Activated CD8-positive, alpha-beta T cell treated with anti-CD3 and anti-CD28 coated beads, Interleukin-2, amount 10 ng/mL, durations not matched to agents 7 days and 5 days (primary cell): ENCODE measurements at places on chromosomes 5 and 9.

DNA sequence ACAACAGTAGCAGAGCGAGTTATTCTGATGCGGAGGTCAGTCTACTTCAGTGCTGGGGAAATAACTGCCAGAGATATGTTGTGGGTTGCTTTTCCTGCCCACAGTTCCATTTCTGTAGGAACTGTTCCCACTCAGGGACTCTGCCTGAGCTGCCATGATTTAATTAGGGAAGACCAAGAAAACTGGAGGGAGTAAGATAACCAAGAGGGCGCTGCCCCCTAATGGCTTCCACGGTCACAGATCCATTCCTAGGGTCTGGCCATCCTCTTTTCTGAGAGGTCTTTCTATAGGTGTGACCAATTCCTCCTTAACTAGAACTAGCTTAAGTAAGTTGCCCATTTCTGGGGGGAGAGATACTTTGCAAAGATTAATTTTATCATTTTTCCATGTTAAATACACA lies 125.9 kb downstream of the APBA1 start:
- no peak for DNase-seq

GRCh38 chr5:5340206-5340729 lies 82.2 kb upstream of the ICE1 start:
- DNase-seq = no peak

- no peak for DNase-seq
Observed at GRCh38 chr9:116064970-116065369, 88.6 kb upstream of the PAPPA start.

DNA sequence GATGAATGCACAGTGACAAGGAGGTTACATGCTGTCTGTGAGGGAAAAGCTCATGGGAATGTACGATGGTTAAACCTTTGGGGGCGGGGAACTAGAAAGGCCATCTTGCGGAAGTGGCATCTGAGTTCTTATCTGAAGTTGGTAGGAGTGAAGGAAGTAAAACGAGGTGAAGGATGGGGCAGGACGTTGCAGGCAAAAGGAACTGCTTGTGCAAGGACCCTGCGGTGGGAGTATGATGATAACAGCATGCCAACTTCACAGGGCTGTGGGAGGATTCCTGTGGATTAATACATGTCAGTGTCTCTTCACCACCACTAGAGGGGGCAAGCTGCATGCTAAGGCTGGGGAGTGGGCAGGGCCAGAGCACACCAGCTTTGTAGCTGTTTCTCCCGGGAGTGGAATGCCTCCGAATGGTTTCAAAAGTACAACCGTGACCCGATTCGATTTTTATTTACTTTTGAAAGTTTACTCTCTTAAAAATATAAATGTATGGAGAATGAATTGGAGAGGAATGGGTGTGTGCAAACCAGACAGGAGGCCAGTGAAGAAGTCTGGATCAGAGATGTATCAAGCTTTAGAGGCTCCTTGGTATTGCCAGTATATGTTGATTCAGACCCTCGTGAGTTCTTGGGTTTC lies 62.5 kb downstream of the CYFIP2 start:
- peak; percentile 68 for DNase-seq

GRCh38 chr5:88656221-88656950 lies 226.6 kb downstream of the MEF2C start:
- DNase-seq = no peak

- DNase-seq = no peak
Observed at GRCh38 chr9:113298924-113299770, 4.0 kb downstream of the RNF183 start.

DNA sequence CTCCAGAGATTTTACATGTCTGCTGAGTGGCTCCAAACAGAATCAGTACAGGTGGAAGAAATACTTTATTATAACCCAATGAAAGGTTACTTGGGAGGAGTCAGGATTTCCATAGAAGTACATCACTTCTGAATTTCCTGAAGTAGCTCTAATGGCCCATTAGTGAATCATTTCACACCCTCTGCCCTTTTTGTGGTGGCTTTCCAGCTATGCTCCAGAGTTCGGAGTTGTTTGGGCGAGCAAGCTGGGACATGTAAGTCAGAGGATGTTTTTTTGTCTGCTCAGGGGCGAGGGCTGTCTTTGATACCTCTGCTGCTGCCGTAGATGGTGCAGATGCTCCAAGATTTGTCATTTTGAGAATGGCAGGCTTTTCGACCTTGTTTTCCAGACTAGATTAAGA lies 226.1 kb downstream of the GOLPH3 start:
- DNase-seq = no peak

DNA sequence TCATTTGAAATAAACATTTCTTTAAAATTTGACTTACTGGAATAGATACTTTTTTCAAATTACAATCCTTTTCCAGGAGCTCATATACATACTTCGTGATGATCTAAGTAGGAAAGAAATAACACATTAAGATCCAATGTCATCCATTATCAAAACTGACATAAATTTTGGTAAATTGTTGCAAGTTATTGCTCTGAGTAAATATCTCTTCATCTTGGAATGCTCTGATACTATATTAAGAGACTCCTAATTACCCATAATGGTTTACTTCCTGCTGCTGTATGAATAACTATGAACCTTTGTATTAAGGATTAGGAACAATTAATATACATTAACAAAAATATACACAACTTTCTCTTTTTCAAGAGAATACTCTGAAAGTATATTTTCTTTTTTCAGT lies 223.0 kb upstream of the POU5F2 start:
- DNase-seq = no peak

- no peak for DNase-seq
Observed at GRCh38 chr5:132807163-132807838, 5.8 kb upstream of the SOWAHA start.

DNA sequence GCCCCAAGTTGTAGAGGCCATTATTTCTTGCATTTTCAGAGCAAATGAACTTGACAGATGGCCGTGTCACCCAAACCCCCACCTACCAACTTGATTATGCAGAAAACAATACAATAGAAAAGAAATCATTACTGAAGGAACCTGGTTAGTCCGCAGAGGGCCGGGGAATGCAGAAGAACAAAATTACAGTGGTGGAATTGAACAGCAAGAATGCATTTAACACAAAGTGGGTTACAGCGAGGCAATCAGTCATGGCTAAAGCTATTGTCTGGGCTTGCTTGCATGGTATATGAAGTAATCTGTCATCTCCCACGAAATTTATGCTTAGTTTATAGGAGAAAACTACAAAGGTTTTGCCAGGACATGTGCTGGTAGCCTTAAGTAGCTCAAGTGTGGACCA lies 238.3 kb upstream of the IRX1 start:
- DNase-seq = no peak

GRCh38 chr5:125655156-125655555 lies 768.1 kb upstream of the GRAMD2B start:
- no peak for DNase-seq

DNA sequence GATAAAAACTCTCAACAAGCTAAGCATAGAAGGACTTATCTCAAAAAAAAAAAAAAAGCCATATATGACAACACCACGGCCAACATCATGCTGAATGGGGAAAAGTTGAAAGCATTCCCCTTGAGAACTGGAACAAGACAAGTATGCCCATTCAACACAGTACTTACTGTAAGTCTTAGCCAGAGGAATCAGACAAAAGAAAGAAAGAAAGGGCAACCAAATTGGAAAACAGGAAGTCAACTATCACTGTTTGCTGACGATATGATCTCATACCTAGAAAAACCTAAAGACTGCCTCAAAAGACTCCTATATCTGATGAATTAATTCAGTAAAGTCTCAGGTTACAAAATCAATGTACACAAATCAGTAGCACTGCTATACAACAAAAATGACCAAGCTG lies 24.6 kb upstream of the PTGER4 start:
- DNase-seq = no peak

- no peak for DNase-seq
Observed at GRCh38 chr5:88607492-88607891, 275.5 kb downstream of the MEF2C start.

GRCh38 chr9:85310573-85310972 lies 431.2 kb downstream of the AGTPBP1 start:
- no peak for DNase-seq

DNA sequence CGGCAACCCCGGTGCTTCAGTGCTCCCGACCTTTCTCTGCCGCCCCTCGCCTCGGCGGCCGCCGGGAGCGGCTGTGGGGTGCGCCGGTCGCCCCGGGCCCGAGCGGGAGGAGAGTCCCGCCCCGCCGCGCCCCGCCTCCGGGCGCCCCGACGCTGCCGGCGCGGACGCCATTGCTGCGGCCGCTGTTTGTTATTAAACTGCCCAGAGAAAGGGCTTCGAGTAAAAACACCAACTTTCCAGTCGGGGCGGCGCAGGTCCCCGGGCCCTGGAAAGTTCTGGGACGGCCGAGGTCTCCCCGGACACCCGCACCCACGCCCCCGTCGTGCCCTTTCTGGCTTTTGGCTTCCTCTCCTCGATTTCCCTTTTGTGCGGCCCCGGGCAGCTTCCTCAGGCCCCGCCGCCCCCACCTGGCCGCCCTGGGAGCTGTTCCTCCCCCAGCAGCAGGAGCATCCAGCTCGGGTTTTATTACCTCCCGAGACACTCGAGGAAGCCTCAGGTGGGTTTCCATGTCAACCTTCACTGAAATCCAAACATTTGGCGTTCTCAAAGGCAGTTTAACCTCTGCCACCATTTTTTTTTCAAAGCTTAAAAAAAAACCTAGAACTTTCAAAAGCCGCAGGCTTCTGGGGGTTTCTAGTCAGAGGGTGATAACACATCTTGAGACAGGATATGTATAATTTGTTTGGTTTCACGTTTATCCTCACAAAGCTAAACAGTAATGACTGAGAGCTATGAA lies 334.4 kb downstream of the CWC27 start:
- DNase-seq = peak; percentile 53

DNA sequence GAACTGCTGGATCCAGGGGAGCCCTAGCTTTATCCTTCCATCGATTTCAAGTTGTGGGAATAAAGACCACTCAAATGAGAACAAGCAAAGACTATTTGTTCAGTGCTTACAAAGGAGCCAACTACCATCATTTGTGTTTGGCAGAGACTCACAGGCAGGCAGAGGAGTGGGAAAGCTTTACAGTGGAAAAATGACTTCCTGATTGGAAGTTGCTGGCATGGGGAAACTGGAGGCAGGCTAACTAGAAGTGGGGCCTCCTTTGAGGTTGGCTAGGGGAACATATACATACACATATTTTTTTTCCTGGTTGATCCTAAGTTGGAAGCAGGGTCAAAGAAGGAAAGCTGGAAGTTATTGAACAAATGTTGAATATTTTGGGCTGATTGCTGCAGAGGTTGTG lies 121.7 kb downstream of the ACTBL2 start:
- no peak for DNase-seq

DNA sequence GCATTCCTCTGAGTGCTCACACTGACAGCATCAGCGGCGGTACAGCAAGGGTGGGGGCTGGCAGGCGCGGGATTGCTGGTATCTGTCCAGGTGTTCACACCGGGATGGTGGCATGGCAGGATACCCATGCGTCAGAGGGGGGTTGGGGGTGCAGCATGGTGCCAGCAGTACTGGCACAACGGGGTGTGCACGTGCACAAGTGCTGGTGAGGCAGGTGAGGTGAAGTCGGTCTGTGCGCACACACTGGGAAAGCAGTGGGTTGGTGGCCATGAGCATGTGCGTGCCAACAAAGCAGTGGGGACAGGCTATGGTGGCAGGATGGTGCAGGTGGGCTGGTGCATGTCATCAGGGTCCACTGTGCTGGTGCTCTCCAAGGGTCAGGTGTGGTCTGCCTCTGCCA lies 819.6 kb upstream of the EDIL3 start:
- DNase-seq = no peak

GRCh38 chr5:153358315-153358976 lies 132.0 kb upstream of the GRIA1 start:
- DNase-seq = no peak

- no peak for DNase-seq
Observed at GRCh38 chr9:134765785-134766184, 114.8 kb upstream of the FCN2 start.

DNA sequence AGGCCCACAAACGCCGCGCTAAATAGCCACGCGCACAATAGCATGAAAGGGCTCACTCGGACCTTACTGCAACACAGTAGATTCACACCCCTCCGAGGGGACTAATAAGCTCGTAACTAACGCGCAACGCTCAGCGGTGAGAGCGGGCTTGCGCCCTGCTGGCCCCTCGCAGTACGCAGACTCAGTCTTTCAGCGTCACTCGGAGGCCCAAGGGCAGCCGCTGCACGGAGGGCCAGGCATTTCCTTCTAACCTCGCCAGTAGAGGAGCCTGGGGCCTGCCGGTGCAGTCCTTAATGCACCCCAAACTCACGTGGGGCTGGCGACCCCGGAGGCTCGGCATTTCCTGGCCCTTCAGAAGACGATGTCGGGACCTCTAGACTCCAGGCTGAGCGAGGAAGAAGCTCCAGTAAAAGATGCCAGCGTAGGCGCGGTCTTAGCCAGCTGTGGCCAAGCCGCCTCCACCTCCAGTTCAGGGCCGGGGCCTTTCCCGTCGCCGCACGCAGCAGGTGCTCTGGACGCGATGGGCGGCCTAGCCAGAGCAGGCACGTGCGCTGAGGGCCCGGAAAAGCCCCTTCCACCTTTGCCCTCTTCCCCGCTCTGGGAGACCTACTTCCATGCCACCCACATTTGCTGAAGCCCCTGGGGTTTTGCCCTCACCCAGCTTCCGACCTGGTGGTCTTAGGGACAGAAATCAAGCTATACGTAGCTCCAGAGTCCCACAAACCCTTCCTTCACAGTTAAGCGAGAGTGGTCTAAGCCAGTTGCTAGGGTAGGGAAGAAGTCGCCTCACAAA lies 38.3 kb upstream of the TIFAB start:
- no peak for DNase-seq

GRCh38 chr5:170540271-170540670 lies 36.5 kb downstream of the KCNIP1 start:
- DNase-seq = no peak

DNA sequence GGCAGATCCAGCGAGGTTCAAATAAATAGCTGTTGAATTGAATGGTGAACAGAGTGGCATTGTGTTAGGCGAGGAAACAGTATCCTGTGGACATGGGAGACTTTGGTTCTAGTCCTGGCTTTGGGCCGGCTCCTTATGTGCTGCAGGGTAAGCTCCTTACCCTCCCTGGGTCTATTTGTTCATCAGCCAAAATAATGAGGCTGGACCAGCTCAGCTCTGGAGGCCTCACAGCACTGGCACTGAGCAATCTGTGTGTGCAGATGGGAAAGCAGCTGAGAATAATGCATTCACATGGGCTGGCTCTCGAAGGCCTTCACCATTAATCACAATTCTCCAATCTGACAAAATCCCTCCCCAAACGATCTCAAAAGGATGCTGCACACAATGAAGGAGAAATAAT lies 81.9 kb downstream of the APBA1 start:
- DNase-seq = no peak

GRCh38 chr5:98791001-98791519 lies 17.6 kb downstream of the RGMB start:
- DNase-seq = no peak

- peak; percentile 97 for DNase-seq
Observed at GRCh38 chr5:180803181-180804128, 849 bp upstream of the MGAT1 start.
